ENCODE measurements at places on chromosomes 6 and 20.

DNA sequence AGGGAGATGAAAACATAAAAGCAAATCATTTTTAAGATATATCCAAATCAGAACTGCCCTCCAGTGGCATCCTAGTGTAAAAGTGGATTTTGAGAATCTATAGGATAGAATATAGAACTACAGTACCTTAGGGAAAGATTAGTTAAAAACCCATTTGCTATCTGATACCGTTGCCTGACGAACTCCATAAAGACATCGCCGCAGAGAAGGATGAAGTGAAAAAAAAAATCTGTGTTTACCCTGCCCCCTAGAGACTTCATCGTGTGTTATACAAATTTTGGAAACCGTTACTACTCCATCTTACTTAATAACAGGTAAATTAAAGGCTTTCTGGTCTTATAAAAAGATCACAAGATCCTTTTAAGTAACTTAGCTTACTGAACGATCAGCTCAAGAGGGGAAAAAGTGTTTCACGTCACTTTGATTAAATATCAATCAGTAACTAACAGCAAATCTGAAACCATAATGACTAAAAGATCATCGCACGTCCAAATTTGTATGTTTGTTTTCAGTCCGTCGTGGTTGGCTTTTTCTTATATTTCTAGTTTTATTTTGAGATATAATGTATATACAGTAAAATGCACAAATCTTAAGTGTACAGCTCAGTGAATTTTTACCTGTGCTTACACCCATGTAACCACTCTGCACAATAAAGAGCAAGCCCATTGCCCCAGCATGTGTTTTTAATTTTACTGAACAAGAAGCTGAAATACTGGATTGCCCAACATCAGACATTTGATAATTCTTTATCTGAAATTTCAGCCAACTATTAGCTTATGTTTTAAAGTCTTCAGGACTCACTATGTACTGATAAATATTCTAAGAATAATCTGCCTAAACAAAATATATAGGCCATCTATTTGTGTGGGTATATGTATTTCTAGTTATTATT, 881 bp upstream of the MCM3 start:
- DNase-seq: no peak

DNA sequence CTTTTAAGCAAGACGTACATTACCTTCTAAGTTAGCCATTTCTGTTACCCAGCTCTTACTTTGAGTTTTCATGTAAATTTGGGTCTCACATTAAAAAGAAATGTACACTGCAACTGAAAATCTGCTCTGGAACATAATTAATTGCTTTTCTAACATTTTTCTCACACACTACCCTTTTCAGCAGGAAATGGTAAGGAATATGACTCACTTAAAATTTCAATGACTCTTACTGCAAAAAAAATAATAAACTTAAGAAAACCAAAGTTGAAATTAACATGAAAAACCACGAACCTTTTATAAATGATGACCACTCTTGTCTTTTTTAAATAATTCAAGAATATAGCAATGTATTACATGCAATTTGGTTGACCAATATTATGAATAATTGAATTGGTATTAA, 1.3 kb downstream of the CGA start:
- DNase-seq: no peak

- DNase-seq: no peak
Measured at GRCh38 chr20:32558526-32558925, 26.6 kb downstream of the NOL4L start.

- DNase-seq: no peak
Measured at GRCh38 chr6:39706819-39707335, 18.3 kb downstream of the KIF6 start.

DNA sequence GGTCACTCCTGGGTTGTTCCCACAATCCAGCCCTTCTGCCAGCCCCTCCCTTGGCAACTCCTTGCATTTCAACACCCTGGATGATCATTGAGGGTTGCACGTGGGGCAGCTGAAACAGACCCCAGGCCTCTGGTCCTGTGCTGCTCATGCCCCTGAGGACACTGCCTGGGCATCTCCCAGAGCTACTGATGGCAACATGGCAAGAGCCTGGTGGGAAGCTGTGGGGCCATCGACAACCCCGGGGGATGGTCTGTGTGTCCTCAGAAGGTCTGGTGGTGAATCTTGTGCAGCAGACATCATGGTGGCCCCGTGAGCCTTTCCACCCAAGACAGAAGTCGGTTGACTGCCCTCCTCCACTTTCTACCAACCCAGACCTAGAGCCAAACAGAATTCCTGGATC, 4.9 kb upstream of the ANGPT4 start:
- DNase-seq: no peak
